ENCODE measurements at places on chromosomes 6 and 20.
A peak's percentile ranks its signal among the peaks of the same experiment; 100 is the strongest.

DNA sequence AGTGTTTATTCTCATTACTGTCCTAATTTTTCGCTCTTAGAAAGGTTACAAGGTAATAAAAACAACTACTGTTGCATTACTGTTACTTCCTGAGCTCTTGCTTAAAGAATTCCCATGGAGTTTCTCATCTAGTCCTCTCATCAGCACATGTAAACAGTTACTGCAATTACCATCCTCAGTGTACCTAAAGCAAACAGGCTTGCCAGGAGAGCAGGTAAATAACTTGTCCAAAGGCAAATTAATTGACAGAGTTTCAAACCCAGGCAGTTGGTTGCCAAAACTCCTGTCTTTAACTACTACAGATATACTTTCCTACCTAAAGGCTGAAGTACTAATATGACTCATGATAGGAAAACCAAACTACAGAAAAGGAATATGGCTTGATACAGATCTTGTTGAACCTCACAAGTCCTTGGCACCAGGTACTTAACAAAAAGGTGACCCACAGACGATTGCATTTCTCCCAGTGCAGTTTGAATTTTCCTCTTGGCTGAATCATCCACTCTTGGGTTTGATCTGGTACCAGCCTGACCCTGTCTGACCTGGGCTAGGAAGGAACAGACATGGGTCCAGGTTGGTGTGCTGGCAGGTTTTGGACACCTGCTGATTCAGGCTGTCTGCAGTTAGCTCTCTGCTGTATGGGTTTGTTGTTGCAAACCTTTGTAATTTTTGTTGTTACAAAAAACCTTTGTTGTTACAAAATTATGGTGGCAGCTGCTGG, 153.0 kb downstream of the CFAP61 start:
- no peak for DNase-seq

- no peak for DNase-seq
Measured at GRCh38 chr6:1382331-1382882, 7.0 kb upstream of the FOXF2 start.

- no peak for DNase-seq
Measured at GRCh38 chr20:32603046-32603726, 18.1 kb upstream of the NOL4L start.

DNA sequence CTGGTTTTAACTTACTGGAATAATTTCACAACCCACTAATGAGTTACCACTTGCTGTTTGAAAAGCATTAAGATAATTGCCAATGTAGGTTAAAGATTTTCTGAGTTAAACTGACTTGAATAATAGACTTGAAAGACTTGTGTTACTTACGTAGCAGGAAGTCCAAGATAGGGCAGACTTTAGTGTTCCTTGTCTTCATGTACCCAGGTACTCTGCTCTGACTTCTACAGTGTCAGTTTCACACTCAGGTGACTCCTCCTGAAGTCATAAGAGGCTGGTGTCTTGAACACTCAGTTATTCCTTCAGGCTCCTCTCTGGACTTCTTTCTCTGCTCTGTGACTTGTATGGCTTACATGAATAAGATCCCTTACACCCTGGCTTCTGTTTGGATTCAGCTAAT, 76.3 kb upstream of the SGK1 start:
- no peak for DNase-seq

DNA sequence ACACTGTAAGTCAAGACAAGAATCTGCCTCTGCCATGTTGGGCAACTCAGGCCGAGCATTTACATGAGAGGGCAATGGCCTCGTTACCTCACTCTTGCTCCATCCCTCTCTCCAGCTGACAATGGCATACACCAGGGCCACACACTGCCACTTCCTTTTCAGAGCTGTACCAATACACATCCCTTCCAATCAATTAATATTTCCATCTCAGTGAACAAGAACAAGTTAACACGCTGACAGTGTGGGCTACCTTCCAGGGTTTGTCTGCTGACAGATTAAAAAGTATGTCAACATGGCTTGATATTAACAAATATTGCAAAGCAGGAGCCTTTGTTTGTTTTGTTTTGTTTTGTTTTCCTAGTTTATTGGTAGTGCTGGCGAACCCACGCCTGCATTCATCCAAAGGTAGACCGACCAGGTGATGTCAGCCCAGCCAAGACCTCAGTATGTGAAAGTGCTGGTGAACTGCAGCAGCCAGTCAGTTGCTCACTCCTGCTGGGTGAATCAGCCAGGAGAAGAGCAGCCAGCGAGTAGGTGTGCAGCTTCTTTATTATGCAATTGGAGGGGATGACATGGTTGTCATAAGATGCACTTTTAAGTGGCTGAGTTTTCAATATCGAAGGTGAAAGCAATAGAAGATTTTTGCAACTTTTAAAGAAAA, 487.3 kb upstream of the JARID2 start:
- no peak for DNase-seq

DNA sequence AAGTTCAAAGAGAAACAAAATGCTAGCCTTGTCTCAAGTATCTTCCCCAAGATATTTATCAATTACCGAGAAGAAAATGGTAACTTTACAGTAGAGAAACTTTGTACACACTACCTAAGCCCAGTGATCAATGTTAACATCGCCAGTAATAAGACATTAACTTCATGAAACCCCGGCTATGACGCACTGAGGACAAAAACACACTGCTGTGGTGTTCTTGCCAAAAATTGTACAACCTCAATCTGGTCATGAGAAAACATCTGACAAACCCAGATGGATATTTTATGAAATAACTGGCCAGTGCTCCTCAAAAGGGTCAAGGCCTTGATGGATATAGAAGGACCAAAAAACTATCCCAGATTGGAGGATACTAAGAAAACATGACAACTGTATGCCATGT, 85.5 kb upstream of the DTNBP1 start:
- DNase-seq = no peak

GRCh38 chr6:1672379-1672778, 62.7 kb downstream of the FOXC1 start:
- peak; percentile 21 for DNase-seq

GRCh38 chr6:133223452-133224029, 17.6 kb upstream of the EYA4 start:
- DNase-seq = no peak

DNA sequence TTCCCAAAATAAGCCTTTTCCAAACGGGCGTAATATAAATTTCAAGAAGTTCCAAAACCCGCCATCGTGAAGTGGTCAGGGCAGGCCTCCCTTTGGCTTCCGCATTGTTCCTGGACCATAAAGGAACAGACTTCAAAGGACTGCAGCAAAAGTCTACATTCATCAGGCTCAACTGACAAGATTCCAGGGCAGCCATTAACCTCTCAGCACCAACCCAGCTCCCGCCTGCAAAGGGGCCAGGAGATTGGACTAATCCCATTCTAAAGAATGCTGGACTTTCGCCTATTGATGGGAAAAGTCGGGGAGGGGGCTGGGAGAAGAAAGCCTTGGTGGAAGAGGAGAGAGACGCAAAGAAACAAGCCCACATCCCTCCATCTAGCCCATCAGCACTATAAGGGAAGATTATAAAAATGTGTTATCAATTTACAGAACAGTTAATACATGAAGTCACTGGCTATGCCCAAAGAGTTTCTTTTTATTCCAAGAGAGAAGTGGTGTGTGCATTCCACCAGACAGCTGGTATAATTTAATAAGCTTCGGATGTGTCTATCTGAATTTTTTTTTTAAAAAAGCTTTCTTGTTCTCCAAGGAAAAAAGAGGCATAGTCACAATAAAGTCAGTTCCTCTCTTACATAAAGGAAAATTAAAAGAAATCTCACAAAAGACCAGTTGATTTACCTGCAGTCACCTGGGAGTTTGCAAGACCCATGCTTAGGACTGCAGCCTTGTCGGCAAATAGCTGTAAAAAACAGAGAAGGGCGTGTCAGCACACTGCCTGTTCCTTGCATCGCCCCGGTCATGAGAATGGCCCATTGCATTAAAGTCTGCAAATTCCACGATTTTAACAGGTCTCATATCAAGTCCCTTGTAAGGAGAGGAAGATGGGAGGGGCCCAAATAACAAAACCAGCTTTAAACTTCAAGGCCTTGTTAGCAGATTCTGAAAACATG, 17.8 kb downstream of the JAG1 start:
- DNase-seq = no peak

DNA sequence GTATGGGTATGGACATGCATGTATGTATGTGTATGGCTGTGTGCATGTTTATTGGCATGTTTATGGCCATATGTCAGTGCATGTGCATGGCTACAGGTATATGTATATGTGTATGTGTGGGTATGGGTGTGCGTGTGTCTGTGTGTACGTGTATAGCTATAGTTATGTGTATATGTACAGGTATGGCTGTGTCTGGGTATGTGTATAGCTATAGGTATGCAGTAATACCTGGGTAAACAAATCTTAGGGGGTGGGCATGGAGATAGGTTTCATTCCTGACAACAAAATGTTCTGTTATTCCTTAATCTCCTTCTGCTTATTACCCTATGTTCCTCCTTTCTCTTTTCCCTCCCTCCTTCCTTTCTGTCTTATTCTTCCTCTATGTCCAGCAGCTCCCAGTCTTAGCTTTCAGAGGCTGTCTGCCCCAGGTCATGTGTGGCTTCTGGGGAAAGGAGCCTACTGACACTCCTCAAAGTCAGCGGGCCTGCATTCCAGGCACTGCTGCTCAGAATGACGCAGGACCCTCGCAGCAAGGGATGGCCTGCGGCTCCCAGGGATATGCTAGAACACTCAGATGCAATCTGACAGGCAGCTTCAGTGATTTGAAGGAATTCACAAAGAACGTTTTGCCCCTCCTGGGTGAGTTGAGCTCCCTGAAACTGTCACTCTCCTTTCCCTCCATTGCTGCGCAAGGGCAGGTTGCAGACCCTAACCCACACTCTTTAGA, 139.3 kb upstream of the PHACTR1 start:
- DNase-seq = peak; percentile 4

DNA sequence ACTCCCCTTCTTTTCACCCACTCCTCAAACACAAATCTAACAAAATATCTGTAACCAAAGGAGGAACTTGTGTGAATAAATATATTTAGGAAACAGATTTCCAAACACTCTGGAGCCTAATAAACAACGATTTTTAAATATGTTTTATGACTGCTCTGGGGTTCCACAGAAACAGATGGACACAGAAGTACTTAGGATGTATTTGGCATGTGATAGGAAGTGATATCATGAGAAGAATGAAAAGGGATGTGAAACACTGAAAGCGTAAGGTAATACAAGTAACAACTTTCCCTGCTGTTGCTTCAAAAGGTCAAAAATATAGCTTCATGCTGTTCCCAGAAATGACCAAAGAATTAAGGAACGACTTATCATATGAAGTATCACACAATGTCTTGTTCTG, 26.1 kb upstream of the ENPP1 start:
- no peak for DNase-seq

DNA sequence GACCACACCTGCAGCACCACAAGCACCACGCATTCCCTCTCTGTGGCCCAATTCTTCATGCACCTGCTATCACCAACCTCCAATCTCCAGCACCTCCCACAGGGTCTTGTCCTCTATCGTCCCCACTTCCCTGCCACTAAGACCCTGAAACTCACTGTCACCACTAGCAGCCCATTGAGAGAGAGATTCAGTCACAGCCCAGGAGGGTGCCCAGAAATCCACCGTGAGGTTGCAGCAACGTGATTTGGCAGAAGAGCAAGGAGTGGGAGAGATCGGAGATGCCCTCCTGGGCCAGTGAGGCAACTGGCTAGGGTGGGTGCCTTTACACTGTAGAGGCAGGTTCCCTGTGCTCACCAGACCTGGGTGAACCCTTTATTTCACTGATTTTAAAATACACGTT, 90.1 kb downstream of the ANKRD60 start:
- DNase-seq = no peak

DNA sequence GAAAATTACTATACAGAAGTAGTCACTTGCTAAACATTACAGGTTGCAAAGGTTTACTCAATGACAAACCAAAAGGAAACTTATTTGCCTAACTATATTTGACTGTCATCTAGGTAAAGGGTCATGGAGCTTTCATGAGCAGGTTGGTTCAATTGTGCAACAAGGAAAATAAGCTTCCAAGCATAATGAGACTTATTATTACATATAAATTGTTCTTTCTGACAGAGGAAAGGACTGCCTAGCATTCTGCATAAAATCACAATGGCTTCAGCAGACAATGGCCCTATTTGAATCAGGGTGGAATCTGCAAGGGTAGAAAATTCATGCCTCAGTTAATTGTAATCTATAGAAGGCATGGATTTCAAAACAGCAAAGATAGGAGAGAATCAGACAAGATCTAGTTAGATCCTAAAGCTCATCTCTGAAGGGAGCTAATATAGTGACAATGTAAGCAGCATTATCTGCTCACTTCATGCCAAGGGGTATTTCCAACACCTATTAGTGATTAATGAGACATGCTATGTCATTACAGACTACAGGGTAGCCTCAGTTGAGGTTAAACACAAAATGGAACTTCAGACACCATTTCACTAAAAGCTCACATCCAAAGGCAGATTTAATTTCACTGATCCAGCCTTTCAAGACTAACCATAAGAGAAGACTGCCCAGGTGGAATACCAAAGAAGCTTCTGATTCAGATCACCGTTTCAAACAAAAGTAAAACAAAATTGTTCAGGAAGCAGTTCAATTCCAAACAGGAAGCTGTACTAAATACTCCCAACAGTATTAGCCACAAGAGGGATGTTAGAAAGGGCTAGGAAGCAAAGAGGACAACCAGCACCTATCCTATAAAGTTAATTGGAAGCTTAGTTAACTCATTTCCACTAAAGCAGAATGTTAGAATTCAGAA, 8.5 kb downstream of the STAU1 start:
- no peak for DNase-seq

DNA sequence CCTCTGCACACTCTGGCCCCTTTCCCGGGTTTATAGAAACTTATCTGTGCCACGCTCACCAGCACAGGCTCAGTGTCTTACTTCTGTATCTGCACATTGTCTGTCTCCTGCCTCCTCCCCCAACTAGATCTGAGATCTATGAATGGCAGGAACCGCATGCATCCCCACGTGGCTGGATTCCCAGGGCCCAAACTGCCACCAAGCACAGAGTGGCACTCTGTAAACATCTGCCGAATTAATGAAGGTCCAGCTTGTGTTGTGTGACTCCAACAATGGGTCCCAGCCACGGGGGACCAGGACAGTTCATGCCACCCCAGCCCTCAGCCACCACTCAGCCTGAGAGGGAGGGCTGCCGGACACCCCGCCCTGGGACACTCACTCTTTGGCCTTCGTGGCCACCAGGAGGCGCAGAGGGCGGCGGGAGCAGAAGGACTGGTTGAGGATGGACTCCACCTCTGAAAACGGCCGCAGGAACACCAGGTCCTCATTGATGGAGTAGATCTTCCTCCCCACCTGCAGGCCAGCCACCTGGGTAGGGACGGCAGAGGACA, 171.1 kb downstream of the PREX1 start:
- no peak for DNase-seq

GRCh38 chr6:155183095-155183494, 80.7 kb upstream of the CLDN20 start:
- no peak for DNase-seq

- no peak for DNase-seq
Measured at GRCh38 chr20:58523072-58523970, 8.1 kb upstream of the APCDD1L start.

- DNase-seq = no peak
Measured at GRCh38 chr6:72890671-72891070, 268.8 kb downstream of the KCNQ5 start.

GRCh38 chr6:490251-491037, 98.9 kb downstream of the IRF4 start:
- DNase-seq = no peak
